ENCODE measurements at places on chromosomes 12 and 14.

DNA sequence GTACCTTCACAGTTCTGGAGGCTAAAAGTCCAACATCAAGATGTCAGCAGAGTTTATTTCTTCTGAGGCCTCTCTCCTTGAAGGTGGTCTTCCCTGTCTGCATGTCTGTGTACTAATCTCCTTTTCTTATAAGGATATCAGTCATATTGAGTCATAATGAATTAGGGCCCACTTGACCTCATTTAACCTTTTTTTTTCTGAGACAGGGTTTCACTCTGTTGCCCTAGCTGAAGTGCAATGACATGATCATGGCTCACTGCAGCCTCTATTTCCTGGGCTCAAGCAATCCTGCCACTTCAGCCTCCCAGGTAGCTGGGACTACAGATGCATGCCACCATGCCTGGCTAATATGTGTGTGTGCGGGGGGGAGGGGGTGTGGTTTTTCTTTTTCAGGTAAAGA is 41.7 kb downstream of the PPM1H start:
- no peak for DNase-seq

DNA sequence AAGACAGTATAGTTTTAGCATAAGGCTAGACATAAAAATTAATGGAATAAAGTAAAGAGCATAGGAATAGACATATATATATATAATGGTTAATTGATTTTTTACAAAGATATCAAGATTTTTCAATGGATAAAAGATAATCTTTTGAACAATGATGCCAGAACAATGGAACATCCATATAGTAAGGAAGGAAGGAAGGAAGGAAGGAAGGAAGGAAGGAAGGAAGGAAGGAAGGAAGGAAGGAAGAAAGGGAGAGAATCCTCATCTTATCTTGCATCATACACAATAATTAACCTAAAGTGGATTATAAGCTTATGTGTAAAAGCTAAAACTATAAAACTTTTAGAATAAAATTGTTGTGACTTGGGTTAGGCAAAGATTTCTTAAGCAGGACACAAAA is 9.8 kb upstream of the NELL2 start:
- no peak for DNase-seq

- DNase-seq, result no peak
These were observed 118.8 kb downstream of the ST8SIA1 start for GRCh38 chr12:22215467-22216253.

- no peak for DNase-seq
These were observed 1061.8 kb upstream of the SEL1L start for GRCh38 chr14:82595466-82595865.

DNA sequence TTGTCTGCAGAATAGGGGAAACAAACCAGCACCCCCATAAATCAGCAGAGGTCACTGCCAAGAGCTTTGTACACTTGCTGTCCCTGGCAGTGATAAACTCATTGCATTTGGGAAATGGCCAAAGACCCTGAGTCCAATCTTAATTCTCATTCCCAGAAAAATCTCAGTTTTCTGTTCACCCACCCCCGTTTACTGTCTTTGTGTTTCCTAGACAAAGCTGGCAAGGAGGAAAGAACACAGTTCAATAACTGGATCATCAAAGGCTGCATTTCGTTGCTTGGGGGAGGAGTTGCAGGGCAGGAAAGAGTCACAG is 365.1 kb downstream of the DPF3 start:
- DNase-seq, result no peak

GRCh38 chr14:67785270-67786109 is 30.9 kb downstream of the ZFYVE26 start:
- DNase-seq, result no peak
